Activated CD4-positive, alpha-beta T cell treated with anti-CD3 and anti-CD28 coated beads, Interleukin-2, Interleukin-6, amounts not matched to agents 100 ng/mL and 50 ng/mL, durations not matched to agents 16 hours and 8 hours (primary cell): ENCODE measurements at places on chromosomes 4 and X.

DNA sequence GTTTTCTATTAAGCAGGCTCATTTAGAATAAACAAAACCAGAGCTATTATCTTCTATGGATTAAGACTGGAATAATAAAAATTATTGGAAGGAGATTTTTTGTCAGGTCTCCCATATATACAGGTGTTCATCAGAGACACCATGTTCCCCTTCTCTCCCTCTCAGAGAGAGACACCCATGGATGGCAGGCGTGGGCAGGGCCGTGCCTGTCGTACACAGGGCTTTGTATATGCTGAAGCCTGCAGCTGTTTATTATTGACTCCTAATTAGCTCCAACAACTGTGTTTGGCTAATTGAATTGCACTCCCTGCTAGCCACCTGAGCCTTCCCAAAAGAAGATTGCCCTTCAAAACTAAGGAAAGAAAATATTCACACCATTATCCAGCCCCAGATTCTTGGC, 81.6 kb downstream of the GK start:
- DNase-seq: no peak

DNA sequence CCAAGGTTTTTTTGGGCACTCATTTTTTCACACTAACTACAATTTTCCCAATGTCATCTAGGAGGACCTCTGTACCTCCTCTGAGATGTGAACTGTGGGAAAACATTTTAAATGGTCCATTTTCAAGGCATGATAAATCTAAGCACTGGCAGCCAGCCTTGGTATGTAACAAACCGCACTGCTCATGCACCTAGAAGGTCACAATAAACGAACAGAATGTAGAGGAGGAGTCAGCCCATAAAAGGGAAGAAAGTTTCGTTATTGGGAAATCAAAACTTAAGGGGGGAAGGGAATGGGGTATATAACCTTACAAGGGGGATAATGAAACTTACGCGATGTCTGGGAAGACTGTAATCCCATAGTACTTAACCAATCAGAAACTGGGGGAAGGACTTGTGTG, 16.4 kb downstream of the COX18 start:
- DNase-seq: no peak

GRCh38 chr4:172042714-172043114, 229.5 kb downstream of the GALNTL6 start:
- DNase-seq: no peak

DNA sequence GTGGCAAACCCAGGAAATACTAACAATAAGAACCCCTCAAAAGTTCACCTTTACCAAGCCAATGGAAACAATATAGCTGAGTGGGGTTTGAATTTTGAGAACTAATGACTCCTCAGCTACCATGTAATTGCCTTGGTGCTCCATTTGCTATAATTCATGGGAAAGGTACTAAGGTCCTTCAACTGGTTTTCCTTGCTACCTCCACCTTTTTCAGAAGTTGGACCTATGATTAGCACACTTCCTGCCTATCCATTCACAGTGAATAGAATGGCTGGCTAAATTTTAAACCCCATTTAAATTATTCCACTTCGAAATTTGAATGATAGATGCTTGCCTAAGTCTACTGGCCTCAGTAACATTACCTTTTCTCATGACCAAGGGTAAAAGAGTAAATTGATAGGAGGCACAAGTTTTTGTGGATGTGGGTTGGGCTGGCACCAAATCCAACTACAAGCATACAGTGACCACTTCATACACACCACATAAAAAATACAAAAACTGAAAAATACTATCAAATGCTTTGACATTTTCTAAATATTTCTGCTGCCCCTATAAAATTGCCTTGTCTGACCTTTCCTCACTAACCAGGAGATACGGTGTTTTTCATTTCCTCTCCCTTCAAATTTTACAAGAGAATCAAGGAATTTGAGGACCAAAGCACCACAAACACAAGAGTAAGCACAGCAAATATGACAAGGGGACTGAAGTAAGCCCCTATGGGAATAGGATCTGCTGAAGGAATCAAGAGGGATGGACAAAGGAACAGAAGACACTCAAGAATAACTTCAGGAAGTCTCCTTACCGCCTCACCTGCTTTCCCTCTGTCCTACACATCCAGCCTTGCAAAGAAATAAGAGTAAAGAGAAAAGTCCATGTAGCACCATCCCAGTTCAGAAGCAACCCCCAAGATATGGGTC, 255.5 kb downstream of the CHIC1 start:
- no peak for DNase-seq

DNA sequence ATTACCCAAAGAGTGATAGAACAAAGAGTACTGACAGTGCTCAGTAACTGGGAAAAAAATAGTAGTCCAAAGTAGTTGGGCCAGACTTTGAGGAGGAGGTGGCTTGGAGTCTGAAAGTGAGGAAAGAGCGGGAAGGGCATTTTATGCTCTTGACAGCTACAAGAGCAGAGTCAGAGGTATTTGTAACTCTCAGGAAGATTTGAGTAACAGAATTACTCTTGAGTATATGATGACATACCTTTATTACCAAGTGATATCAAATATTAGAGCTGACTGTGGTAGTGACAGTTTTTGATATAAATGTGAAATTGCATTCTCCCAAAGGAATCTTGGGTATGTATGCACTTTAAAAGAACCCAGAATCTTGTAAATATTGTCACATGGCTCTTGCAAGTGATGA, 2.2 kb downstream of the SLAIN2 start:
- DNase-seq: no peak

DNA sequence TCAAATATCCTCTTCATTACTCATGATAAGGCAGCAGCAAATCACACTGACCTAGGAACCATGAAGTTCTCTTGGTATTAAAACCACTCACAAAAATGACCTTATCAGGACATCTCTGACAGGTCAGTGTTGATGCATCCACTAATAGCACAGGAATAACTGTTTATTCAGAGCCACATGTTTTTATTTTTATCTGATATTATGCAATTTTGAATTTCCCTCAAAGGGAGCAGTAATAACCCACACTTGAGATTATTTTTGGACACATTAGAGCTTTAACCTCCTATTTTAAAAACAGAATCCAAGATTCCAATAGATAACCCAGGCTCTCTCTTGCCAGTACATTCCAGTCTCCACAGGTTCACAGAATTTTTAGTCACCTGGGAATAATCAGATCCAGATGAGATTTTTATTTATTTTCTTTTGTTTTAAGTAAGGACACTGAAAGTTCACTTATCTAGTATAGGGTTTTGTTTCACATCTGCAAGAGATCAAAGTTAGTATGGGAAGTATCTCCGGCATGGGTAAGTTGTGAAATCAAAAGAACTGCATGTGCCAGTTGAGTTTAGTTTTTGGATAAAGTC, 36.3 kb upstream of the MYOZ2 start:
- no peak for DNase-seq

GRCh38 chr4:48645225-48645794, 134.8 kb downstream of the FRYL start:
- DNase-seq: no peak

DNA sequence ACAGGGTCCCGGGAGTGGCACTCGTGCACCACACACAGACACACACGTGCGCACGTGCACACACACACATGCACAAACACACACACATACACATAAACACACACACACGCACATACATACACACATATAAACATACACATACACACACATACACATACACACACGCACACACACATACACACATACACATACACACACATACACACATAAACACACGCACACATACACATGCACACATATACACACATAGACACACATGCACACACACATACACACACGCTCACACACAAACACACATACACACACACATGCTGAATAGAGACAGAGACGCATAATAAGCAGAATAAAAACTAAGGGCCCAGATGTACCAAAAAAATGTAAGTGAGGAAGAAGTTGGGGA, 332.2 kb upstream of the CXorf51B start:
- no peak for DNase-seq

GRCh38 chr4:183987987-183988392, 82.9 kb downstream of the STOX2 start:
- DNase-seq: peak; percentile 15

GRCh38 chr4:32249040-32249439, 1528.9 kb downstream of the PCDH7 start:
- DNase-seq: no peak

DNA sequence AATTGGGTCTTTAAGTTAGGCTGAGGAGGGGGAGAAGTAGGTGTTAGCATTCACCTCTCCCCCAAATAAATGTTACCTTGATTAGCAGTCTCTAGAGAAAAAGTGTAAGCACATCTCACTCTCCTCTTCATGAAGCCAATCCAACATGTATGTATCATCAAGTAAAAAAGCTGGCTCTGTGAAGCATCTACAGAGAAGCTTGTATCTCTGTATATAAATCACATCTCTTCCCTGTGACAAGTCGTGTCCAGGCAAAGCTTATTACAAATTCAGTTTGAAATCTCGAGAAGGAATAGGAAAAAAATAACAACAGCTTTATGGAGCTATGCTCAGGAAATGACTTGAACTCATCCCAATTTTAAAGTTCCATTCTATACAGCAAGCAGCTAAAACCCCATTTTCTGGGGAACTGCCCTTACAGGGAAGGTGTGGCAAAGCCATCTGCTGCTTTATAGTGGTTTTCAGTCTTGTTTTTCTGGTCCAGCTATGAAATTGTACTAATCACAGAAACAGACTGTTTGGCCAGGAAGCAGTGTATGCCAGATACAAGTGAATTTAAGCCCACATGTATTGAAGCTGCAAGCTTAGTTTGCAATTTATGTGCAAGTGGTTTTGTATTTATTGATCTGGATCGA, 313.3 kb upstream of the NOCT start:
- no peak for DNase-seq

DNA sequence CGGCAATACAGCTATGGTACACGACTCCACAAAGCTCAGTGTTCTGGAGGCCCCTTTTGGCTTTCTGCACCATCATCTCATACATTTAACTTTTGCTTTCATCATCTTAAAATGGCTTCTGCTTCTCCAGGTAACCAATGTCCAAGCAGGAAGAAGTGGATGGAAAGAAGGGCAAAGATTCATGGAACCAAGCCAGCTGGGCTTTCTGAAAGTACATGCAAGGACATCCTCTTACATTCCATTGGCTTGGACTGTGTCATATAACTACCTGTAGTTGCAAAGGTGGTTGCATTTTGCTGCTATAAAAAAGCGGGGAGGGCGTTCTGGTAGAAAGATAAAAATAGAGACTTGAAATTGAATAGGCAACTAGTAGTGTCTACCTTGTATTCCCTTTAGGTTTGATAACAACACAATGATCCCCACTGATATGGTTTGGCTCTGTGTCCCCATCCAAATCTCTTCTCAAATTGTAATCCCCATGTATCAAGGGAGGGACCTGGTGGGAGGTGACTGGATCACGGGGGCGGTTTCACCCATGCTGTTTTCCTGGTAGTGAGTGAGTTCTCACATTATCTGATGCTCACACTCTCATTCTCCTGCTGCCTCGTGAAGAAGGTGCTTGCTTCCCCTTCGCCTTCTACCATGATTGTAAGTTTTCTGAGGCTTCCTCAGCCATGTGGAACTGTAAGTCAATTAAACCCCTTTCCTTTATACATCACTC, 6.7 kb upstream of the FHIP1A start:
- DNase-seq: no peak

DNA sequence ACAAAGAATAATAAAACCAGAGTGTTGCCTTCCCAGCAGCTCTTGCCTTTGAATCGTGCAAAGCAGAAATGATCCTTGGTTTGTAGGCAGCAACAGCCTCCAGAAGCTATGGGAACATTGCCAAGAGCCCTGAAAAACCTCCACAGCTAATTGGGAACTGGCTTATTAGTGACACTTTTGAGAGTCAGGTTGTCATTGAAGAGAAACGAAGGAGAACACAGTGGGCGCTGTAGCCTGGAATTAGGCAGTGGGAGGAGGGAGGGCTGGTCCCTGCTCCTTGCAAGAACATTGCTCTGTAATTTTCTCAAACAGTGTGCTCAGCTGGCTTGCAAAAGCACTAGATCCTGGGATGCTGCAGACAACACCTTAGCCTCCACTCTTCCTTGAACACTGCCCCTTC, 331.5 kb upstream of the EMCN start:
- no peak for DNase-seq

DNA sequence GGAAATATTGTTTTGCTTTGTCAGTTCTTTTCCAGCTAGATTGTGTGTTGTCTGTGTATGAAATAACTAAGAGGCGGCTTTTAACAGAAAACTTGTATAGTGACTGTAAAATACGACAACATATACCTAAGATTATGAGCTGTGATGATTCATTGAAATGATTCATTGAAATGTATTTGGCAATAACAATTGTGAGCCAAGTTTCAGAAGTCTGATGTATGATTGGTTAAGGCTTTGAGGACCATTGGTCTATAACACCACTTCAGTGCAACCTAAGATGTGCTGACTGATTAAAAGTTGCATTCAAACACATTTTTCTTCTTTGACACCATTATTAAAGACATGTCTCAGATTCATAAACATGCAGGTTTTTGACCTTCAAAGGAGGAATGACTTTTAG, 76.6 kb downstream of the PTPN13 start:
- DNase-seq: no peak

- DNase-seq: no peak
Measured at GRCh38 chr4:108043526-108043925, 53.8 kb downstream of the HADH start.
